ENCODE measurements at places on chromosomes 2 and 18. TPM values are rescaled to one million over a fixed set of nuclear protein-coding genes. Genes with fewer than 3 reads are reported as not detected.

The KLHL41 gene
- 4.1 TPM for total RNA-seq

The PPP1R1C gene
- under 0.01 TPM for total RNA-seq

The TDRD15 gene
- under 0.01 TPM for total RNA-seq

The IL37 gene
- total RNA-seq: not detected

The TRIM43 gene
- not detected for total RNA-seq

The PHLPP1 gene
- 16.3 TPM for total RNA-seq

The LBX2 gene
- total RNA-seq: not detected

The ZNF142 gene
- total RNA-seq: 11.4 TPM

The RGPD3 gene
- total RNA-seq: 1.2 TPM

The POMC gene
- 1.2 TPM for total RNA-seq

The CSRNP3 gene
- 214 TPM for total RNA-seq

Measured in frontal cortex (tissue), 4 donors.